ENCODE measurements at places on chromosomes 3 and 15.

GRCh38 chr3:186965141-186965879, 35.0 kb downstream of the ST6GAL1 start:
- DNase-seq = no peak

GRCh38 chr3:132840201-132840700, 118.0 kb upstream of the NPHP3 start:
- DNase-seq = no peak

GRCh38 chr15:38690719-38691332, 126.2 kb upstream of the RASGRP1 start:
- DNase-seq = peak; percentile 68

- DNase-seq = no peak
Observed at GRCh38 chr3:184315871-184316661, 1.7 kb downstream of the EIF4G1 start.

DNA sequence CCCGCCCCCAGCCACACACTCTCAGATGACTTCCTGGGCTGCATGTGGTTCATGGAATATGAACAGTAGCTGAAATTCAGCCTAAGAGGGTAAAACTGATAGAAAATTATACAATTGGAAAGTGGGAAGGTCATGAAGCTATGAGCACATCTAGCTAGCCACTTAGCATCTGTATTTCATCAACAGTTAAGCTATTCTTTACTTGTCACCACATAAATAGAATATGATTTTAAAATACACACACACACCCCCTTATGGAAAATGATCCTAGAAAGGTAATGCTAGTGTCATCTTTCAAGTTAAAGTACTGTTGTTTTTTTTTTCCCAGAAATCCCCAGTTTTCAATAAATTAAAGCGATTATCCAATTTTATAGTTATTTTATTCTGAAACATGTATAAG, 3.6 kb downstream of the MAP4 start:
- no peak for DNase-seq

DNA sequence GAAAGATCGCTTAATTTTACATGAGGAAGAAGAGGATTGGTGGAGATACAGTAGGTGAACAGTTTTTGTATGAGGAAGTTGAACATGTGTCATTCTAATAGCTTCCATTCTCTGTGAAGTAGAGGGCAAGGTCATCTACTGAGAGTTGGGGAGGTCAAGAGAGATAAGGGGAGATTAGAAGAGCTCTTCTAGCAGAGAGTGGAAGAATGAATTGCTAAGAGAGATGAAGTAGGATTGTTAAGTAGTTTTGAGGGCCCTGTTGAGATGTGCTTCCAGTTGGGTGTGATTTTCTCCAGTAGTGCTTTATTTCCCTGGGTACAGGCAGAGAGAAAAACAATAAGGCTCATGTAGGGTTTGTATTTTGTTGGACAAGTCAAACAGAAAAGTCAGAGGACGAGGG, 5.2 kb downstream of the OPA1 start:
- DNase-seq = no peak

GRCh38 chr3:4748701-4749378, 230.4 kb upstream of the BHLHE40 start:
- DNase-seq = no peak

DNA sequence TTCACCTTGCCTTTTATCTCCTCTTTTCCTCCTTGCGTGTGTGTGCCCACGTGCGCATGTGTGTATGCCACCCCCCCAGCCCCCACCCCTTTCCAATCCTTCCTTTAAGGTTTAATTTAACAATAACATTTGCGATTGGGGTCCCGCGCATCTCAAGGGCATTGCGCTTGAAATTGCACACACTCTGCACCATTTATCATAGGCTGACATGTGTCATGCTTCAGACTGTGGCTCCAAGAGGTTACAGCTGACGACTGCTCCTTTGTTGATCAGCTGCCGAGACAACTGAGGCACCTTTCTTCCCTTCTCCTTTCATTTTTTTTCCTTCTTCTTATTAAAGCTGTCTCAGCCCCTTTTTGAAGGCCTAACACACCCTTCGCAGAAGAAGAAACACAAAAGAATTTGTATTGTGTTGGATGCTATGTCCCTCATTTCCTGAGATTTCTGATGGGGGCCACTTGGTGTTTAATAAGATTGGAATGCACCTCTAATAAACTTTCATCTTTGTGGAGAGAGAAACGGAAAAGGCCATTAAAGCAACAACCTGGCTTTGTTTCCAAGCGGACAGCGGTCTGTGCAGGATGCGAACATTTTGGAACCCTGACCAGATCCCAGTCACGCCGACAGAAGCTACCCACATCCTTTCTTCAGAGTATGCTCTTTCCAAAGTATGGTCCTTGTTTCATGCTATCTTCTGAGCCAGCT, 470.1 kb downstream of the MCTP2 start:
- DNase-seq = no peak

DNA sequence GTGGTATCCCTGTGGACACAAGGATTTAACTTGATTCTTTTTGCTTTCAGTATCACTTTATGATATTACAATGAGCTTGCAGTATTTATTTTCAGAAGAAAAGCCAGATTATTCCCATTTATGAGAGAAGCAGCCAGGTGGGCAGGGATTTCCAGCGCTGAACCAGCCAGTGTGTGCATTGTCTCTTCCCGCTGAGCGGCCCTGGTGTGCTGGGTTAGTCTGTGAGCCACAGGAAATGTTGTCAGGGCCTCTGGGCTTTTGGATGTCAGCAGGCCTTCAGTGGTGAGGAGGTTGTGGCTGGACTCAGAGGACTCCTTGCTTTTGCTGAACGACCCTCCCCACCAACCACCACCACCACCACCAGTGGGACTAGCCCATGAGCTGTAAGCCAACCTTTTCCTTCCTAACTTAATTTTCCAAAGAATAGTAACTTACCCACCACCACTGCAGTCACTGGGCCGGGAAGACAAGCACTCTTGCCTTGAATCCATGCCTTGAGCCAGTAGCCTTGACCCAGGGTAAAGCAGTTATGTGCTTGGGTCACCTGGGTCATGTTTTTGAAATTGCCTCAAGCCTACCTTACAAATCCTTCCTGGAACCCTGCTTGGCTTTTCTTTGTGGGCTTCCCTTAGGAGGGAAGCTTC, 33.1 kb downstream of the FLNB start:
- no peak for DNase-seq

GRCh38 chr3:111667170-111667569, 72.0 kb upstream of the ZBED2 start:
- DNase-seq = no peak
